Stimulated activated CD8-positive, alpha-beta memory T cell treated with anti-CD3 and anti-CD28 coated beads, Interleukin-7, amount 100 ng/mL, for 24 hours (primary cell): ENCODE measurements at places on chromosomes 4 and X.

DNA sequence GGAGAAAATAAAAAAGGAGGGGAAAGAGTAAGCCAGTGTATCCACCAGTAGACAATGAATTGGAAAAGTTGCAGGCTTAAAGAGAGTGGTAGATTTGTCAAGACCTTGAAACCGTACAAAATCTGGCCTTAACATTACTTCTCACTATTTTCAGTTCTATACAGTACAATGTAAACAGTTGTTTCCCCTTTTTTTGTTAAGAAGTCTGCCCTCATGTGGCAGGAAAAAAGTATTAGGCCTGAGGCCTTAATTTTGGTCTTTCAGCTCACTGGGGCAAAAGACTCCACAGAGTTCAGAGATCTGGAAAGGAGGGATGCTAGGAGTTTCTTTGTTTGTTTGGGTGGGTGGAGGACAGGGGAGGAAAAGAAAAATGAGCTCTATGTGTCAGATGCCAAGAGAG lies 92.8 kb upstream of the CCDC160 start:
- DNase-seq = no peak

DNA sequence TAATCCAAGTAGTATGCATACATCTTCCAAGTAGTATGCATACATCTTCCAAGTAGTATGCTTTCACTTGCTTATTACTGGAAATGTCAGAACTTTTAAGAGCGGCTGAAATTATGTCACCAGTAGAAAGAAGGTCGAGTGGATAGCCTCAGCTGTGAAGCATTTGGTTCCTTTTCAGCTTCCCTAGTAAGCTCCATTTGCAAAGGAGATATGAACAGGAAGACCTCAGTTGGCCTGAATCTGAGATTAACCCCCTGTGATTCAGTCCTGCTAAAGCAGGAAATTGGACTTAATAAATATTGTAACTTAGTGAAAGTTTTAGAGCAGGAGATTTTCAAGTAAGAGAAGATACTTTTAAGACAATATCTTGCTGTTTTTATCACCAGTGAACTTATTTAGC lies 48.1 kb downstream of the PCDH7 start:
- no peak for DNase-seq

DNA sequence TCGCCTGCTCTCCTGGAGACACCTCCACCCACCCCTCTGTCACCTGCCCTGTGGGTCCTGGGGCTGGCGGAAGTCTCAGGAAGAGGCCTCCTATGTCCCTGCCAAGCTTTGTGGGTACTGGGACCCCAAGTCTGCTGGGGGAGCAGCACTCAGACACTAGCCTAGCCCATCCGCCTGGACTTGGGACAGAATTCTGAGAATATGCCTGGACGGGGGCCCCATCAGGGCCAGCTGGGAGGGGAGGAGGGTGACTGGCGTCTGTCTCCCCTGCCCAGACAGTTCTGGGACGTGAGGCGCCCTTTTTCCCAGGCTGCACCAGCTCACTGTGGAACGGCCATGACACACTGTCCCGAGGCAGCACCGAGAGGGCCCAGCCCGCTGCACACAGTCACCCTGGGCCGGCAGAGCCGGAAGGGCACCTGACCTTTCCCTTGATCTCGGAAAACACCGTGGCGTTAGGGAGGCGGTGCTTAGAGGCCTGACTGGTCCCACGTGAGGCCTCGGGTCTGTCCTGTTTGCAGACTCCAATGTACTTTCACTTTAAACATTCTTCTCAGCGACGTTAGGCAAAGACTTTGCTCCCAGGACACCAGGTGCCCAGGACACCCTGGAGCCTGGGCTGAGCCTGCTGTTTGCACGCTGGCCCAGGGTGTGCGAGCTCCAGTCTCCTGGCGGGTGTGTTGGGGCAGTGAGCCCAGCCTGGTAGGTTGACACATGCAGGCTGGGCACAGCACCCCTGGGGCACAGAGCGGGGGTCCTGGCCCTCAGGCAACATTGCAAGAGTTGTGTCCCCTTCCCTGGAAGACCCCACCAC lies 700 bp downstream of the SLC26A1 start:
- DNase-seq = no peak

DNA sequence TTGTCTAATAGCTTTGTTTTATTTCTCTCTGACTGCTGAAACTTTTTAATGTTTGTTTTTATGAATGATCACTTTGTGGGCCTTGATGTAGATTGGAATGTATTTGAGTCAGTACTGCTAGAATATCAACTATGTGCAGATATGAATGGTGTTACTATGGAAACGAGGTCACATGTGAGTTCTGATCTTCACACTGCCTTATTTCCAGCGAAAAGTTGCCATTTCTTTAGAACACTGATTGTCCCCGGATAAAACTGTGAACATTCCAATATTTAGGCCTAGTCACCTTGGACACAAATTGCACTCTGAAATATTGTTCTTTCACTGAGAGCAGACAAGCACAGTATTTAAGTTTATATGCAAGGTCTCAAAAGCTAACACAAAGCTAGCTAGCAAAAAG lies 27.2 kb upstream of the MAGED1 start:
- DNase-seq = no peak

DNA sequence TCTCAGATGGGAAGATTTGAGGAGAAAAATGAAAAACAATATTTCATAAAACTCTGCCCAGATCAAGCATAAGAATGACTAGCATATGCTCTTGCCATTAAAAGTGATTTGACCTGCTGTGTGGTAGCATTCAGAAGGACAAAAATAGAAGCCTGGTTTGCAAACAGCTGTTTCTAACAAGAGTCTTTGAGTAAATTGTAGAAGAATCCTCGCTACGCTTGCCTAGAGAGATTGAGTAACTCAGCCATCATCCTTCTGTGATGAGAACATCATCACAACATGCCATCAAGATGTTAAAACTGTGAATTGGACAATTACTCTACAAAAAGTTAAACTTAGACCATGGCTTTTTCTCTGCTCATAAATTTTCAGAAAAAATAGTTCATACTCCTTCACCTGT lies 168.9 kb upstream of the PUDP start:
- DNase-seq = no peak

GRCh38 chrX:139725720-139726119 lies 17.8 kb upstream of the MCF2 start:
- no peak for DNase-seq

DNA sequence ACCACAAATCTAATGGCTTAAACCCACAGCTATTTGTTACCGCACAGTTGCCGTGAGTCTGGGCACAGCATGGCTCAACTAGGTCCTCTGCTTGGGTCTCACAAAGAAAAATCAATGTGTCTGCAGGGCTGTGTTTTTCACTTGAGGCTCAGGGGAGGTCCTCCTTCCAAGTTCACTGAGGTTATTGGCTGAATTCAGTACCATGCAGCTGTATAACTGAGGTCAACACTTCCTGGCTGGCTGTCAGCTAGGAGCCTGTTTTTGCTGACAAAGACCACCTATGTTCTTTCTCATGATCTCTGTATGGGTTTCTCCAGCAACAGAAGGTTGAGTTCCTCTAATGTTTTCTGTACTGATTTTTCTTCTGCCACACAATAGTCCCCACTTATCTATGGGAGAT lies 736.7 kb upstream of the PRKX start:
- DNase-seq = no peak

DNA sequence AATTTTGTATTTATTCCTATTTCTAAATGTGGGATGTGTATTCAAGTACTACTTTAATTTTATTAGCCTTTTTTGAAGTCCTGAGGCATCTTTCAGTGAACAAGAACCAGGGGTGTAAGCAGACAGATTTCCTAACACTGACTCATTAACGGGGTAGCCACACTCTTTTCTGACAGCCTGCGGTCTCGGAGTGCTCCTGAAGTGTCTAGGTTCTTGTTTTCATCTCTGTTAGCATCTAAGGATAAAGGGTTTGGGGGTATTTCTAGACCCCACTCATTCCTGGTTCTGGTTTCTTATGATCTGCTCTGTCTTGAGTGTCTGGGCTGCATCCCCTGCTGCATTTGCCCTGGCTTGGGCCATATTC lies 71.9 kb downstream of the GC start:
- no peak for DNase-seq

GRCh38 chr4:88606832-88607231 lies 14.6 kb downstream of the HERC3 start:
- DNase-seq = no peak

DNA sequence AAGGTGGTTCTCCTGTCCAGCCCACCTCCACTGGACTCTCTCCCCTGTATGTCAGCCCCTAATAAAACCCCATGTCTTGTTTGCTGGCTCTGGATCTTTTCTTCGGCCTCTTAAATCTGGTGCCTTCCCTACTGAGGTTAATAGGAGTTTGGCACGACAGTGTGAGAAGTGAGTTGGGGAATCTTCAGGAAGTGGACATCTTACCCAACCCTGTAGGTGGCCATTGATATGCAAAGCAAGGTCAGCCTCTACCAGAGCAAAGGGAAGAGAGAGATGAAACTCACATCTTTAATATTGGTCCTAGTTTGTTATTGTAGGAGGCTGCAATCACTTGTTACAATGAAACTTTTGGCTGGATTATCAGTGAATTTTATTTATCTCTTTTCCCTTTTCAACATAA lies 111.7 kb downstream of the CHRDL1 start:
- no peak for DNase-seq

- DNase-seq = no peak
These were observed 258.8 kb downstream of the GPC3 start for GRCh38 chrX:133726642-133727041.

DNA sequence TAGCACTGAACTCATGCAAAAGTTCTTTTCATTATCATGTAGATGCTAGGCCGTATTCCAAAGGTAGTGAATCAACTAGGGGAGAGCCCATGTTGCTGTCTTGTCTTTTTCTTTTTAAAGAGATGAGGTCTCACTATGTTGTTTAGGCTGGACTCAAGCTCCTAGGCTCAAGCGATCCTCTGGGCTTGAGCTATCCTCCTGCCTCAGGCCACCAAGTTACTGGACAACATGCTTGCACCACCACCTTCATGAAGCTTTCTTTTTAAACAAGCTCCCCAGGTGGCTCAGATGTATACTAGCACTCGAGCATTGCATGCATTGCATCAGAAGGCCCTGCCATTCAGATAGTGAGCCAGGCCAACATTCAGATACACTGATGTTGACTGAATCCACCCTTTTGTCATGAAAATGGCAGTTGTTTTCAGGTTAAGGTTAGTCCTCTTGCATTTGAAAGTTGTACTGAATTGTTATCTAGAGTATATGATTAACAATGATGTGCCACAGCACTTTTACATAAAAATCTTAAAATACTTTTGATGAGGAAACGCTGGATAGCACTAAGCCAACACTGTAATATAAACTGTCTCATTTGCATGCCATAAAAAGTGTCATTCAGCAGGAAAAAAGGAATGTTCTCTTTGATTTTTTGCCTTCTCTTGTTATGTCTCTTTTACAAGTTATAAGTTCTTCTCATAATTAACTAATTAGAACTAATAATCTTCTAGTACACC lies 76.7 kb downstream of the FNIP2 start:
- no peak for DNase-seq

DNA sequence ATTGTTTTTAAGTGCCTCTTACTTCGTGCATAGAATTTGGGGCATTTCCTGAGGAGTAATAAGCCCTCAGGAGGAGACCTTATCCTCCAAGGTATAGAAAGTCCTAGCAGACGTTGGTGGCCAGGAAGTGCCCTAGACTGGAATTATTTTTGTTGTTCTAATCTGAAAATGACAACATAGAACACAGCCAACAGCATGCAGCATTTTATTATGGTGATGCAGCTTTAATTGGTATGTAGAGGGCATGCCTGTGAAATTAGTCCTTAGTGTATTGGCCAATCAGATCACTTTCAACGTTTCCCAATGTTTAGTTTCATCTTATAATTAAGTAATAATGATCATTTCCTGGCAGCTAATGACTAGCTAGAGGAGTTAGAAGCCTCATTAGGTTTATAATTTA lies 199.2 kb downstream of the SHROOM3 start:
- no peak for DNase-seq

- DNase-seq = no peak
These were observed 129.8 kb downstream of the TBCK start for GRCh38 chr4:106186201-106186600.

DNA sequence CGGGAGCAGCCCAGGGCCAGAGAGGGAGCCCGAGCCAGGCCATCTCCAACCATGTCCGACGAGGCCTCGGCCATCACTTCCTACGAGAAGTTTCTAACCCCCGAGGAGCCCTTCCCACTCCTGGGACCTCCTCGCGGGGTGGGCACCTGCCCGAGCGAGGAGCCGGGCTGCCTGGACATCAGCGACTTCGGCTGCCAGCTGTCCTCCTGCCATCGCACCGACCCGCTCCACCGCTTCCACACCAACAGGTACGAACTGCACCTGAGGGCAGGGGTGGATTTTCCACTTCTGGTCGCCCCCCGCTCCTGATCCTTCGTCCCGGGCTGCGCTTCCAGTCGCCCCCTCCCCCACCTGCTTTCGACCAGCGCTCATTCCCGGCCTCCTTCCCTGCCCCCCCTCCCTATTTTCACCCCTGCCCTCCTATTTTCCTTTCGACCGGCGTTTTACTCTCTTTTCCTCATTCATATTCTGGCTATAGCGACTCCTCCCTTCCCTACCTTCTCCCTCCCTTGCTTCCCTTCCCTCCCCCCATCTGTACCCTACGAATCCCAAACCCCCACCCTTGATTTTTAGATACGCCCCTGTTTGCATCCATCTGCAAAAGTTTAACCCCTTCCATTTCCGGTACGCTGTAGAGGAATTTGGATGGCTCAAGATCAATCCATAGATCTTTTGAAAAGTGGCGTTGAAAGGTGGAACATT lies 633 bp downstream of the FAM199X start:
- DNase-seq = no peak

- DNase-seq = no peak
These were observed 20.2 kb downstream of the OFD1 start for GRCh38 chrX:13754765-13755164.

DNA sequence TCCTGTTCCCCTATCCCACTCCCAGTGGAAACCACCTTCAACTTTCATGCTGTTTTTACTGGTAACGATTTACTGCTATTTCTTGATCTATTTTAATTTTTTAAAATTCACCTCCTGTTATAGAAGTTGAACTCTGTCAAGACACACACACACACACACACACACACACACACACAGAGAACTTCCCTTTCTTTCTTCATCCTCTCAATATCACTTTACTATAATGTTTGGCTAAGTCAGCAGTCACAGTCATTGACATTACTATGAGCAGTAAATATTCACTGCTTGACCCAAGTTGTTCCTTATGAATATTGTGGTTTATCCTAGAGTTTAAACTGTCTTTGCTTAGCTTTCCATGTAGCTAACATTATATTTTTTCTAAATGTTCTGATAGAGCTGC lies 24.0 kb upstream of the SGMS2 start:
- DNase-seq = no peak

GRCh38 chrX:11349661-11350337 lies 56.6 kb downstream of the AMELX start:
- DNase-seq = no peak

GRCh38 chr4:1202526-1203011 lies 30.2 kb upstream of the SPON2 start:
- no peak for DNase-seq

- DNase-seq = no peak
These were observed 70.8 kb downstream of the SORCS2 start for GRCh38 chr4:7263166-7263565.

GRCh38 chr4:123986268-123986798 lies 589.7 kb downstream of the SPRY1 start:
- no peak for DNase-seq
